ENCODE measurements at places on chromosomes 7 and 10. TPM values are rescaled to one million over a fixed set of nuclear protein-coding genes. Genes with fewer than 3 reads are reported as not detected.

Gene HABP2
- 10.9 TPM for polyA plus RNA-seq

Gene PTPRZ1
- 26.3 TPM for polyA plus RNA-seq

Gene CYP2C9
- not detected for polyA plus RNA-seq

Gene PHYH
- polyA plus RNA-seq = 37.0 TPM

Gene ZCCHC24
- polyA plus RNA-seq = 38.1 TPM

Gene CALHM3
- not detected for polyA plus RNA-seq

All from brain (organoid and tissue), 16 donors.